ENCODE measurements at places on chromosomes 11 and 22.

- no peak for DNase-seq
Observed at GRCh38 chr11:18455686-18456372, at the start of gene LDHAL6A. Gene LDHAL6A (plus strand): TSS chr11:18455856. CDS start chr11:18456681, 825 bp downstream.

GRCh38 chr22:30340911-30341685, 14.4 kb upstream of the TBC1D10A start:
- no peak for DNase-seq

DNA sequence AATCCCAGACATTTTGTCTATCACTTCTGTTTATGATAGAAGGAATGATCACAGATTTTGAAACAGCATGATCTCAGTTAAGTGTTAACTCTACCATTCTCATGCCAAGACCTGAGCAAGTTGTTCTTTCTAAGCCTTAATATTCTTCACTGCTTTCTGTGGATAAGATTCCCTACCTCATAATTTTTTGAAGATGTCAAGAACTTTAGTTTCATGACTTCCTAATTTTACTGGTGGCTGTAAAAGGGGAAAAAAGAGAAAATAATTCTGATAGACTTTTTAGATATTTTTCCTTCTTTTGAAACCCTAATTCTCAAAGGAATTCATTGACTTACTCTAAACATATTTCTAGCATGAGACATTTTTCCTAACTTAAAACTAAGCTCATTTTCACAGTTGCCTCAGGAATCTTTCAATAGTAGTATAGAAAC, 520.0 kb upstream of the LUZP2 start:
- no peak for DNase-seq

- DNase-seq: no peak
Observed at GRCh38 chr11:117492578-117493251, 165.1 kb downstream of the CEP164 start.

GRCh38 chr22:42134100-42135020, 3.8 kb upstream of the CYP2D6 start:
- DNase-seq: no peak

DNA sequence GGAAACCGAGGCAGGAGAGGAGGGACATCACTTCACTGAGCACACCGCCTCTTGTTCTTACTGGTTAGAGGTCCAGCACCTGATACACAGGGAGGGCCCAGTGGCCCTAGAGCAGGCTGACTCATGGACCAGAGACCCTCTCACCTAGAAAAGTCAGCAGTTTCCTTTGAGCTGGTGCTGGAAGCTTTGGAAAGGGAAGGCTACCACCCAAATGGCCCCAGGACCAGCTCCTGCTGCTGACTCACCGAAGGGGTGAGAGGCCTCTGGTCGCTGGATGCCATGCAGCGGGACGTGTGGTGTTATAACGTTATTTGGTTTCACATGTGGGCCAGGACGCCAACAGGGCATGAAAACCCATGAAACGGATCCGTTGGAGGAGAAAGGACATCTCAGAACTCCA, 3.8 kb downstream of the NADSYN1 start:
- no peak for DNase-seq

GRCh38 chr11:72676861-72677341, 2.7 kb upstream of the PDE2A start:
- DNase-seq: no peak
